Dermis microvascular lymphatic vessel endothelial cell (primary cell): ENCODE measurements at places on chromosomes 1 and 21. TPM values are rescaled to one million over a fixed set of nuclear protein-coding genes. Genes with fewer than 3 reads are reported as not detected.
A peak's percentile ranks its signal among the peaks of the same experiment; 100 is the strongest.

Gene SELP
- 0.13 and 8.2 TPM in 2 replicates for total RNA-seq

Gene LGR6
- total RNA-seq: not detected in 2 replicates

Gene A3GALT2
- total RNA-seq: not detected in 2 replicates

Gene PKN2
- 18.2 and 18.4 TPM in 2 replicates for total RNA-seq

Gene KCND3
- 0.13 and 0.38 TPM in 2 replicates for total RNA-seq

Gene COPA
- total RNA-seq: 214 and 248 TPM in 2 replicates

Gene UBASH3A
- not detected in 2 replicates for total RNA-seq

Gene TSPAN2
- total RNA-seq: 1.3 and 5.9 TPM in 2 replicates

Gene GUCA2B
- not detected in 2 replicates for total RNA-seq

Gene SPRR1A
- not detected in 2 replicates for total RNA-seq

Gene OR2L2
- total RNA-seq: not detected in 2 replicates

Gene KPRP
- total RNA-seq: not detected in 2 replicates

Gene OR6N1
- not detected in 2 replicates for total RNA-seq

Gene TMOD4
- total RNA-seq: 0.25 TPM in 1 of 2 replicates, not detected in the other

Gene NCDN
- 7.7 and 13.0 TPM in 2 replicates for total RNA-seq

Gene TSSK3
- 0.13 and 0.26 TPM in 2 replicates for total RNA-seq

Gene ELOVL1
- 51.1 and 64.4 TPM in 2 replicates for total RNA-seq

Gene LIN28A
- total RNA-seq: not detected in 2 replicates

Gene LCE1F
- not detected in 2 replicates for total RNA-seq

Gene LCE1A
- not detected in 2 replicates for total RNA-seq

Gene ATXN7L2
- 0.90 and 1.3 TPM in 2 replicates for total RNA-seq

Gene TENT5C
- 0.64 and 1.9 TPM in 2 replicates for total RNA-seq

- DNase-seq: peak; percentile 59
Observed at GRCh38 chr1:31934706-31935629, 3.2 kb downstream of the PTP4A2 start.

GRCh38 chr1:175774921-175775320, 31.5 kb upstream of the TNR start:
- no peak for DNase-seq

DNA sequence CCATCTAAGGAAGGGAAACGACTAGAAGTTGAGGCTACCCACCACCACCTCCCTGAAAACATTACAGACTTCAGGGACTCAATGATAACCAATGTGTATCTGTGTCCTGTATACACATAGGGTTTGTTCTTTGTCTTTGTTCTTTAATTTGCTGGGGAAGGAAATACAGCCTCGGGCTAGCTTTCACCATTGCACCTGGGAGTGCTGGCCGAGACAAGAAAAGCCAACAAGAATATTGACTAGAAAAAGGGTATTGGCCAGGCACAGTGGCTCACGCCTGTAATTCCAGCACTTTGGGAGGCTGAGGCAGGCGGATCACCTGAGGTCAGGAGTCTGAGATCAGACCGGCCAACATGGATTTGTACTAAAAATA, 50.4 kb downstream of the MDM4 start:
- DNase-seq: no peak

- DNase-seq: no peak
Observed at GRCh38 chr1:6358144-6358624, 35.4 kb downstream of the ACOT7 start.

GRCh38 chr1:17553975-17554700, 14.6 kb downstream of the ARHGEF10L start:
- DNase-seq: no peak

DNA sequence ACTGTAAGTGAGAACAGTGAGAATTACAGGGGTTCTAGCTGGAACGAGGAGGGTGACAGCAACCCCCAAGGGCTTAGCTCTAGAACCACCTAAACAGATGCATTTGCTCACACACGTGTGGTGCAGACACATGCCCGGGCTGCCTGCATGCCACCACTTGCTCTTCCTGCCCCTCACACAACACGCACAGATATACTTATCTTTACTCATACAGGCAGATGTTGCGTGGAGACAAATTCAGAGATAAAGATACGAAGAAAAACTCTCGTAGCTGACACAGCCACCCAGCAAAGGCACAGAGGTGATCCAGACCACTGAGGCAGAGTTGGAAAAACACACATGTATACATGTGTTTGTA, 13.5 kb downstream of the VANGL1 start:
- DNase-seq: no peak

GRCh38 chr1:163720294-163720693, 398.5 kb downstream of the NUF2 start:
- no peak for DNase-seq

- no peak for DNase-seq
Observed at GRCh38 chr1:168783458-168784210, 54.6 kb upstream of the DPT start.

GRCh38 chr1:21706151-21706835, 37.1 kb upstream of the RAP1GAP start:
- no peak for DNase-seq

GRCh38 chr1:37393173-37394120, 80.9 kb upstream of the ZC3H12A start:
- DNase-seq: no peak

- no peak for DNase-seq
Observed at GRCh38 chr1:108728327-108728923, 15.7 kb downstream of the FNDC7 start.

DNA sequence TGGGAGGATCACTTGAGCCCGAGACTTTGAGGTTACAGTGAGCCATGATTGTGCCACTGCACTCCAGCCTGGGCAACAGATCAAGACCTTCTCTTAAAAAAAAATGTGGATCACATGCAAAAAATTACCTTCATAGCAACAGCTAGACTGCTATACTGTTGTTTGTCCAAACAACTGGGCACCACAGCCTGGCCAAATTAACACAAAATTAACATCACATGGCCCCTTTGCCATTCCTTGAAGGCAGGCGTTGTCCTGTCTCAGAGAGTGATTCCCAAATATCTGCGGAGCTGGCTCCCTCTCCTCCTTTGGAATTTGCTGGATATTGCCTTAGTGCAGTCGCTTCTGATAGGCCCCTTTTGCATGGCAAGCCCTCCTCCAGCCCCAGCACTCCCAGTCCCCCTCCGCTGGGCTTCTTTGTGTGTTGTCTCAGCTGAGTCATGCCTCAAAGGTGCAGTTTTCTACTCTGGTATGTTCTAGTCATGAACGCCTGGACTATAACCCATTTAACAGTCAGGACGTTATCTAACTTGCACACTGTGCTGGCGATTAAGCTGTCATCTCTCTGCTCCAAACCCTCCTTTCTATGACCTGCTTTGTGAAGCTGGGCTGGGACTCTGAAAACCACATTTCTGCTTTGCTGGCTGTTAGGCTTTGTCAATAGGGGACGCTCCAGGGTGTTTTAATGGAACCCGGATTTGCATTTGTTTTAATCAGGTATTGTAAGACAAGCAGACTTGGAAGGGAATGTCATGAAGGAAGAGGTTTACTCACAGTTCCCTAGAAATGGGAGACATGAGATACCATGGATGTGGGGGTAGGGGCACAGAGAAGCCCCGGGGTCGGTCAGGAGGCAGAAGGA, 20.1 kb upstream of the HPCAL4 start:
- DNase-seq: no peak

DNA sequence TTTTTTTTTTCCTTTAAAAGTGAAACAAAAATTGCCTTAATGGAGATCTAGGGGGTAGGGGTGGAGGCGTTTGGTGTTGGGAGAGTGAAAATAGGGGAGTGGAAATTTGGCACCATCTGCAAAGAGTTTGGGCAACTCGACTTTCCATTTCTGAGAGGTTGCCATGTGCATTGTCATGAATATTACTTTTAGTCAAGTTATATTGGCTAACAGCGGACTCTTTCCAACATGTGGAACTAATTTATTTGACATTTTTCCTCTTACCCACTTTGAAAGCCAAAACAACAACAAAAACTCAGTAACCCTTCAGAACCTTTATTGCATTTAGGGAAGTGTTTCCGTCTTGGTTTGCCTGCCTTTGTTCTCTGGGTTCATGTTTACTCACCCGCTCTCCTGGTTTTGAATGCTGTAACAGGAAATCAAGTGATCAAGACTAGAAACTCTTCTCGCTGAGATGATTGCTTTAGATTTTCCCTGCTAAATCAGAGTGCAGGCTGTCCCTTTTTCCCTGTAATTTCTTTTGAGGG, 70.4 kb downstream of the CACHD1 start:
- DNase-seq: peak; percentile 79

GRCh38 chr1:182299728-182300616, 91.6 kb downstream of the GLUL start:
- no peak for DNase-seq

- DNase-seq: no peak
Observed at GRCh38 chr1:59015708-59016107, 231.9 kb upstream of the JUN start.

GRCh38 chr21:14949603-14950002, 115.2 kb downstream of the NRIP1 start:
- no peak for DNase-seq

- DNase-seq: no peak
Observed at GRCh38 chr1:206947255-206947654, 989 bp upstream of the PIGR start.

- peak; percentile 43 for DNase-seq
Observed at GRCh38 chr1:212062832-212063438, 27.4 kb downstream of the DTL start.

GRCh38 chr1:94105957-94106529, 14.9 kb downstream of the ABCA4 start:
- DNase-seq: no peak

DNA sequence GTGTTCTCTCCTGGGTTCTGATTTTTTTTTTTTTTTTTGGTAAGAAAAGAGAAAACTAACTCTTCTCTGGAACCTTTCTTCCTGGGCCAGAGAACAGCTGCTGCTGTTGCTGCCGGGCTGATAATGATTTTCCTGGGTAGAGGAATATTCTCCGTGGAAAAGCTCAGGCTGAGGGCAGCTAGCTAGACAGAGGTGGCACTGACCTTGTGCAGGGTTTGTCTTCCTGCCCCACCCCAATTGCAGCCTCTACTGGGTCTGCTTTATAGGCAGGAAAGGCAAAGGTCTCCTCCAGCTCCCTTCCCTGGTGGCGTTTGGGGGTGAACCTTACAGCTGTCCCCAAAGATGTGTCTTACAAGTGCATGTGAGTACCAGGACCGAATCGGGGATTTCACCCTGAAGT, 79.3 kb downstream of the SPSB1 start:
- no peak for DNase-seq

- peak; percentile 9 for DNase-seq
Observed at GRCh38 chr1:95233319-95233736, 682 bp upstream of the RWDD3 start.

DNA sequence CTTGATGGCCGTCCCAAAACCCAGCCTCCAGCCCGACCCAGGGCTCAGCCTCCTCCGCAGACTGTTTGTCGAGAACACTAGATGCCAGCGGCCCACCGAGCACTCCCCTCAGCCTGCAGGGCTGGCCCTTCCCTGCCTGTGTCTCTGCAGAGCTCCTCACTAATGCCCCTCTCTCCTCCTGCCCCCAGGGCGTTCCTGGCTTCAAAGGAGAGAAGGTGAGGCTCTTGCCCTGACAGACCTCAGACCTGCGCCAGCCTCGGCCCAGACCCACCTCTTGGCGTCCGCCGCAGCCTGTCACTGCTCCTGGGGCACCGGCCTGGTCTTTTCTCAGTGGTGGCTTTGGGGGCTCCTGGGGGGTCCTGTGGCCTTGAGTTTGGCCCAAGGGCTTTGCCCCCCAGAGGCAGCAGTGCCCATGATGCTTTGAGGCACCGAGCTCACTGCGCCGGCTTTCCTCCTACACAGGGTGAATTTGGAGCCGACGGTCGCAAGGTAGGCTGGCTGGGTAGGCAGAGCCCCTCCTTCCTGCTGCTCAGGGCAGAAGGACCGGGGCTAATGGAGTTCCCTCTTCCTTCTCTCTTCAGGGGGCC, 18.4 kb downstream of the COL6A2 start:
- DNase-seq: no peak

- DNase-seq: peak; percentile 22
Observed at GRCh38 chr1:243345205-243345604, 89.4 kb downstream of the SDCCAG8 start.

GRCh38 chr1:245825128-245825901, 670.5 kb downstream of the KIF26B start:
- no peak for DNase-seq

- no peak for DNase-seq
Observed at GRCh38 chr1:147611586-147611985, 58.7 kb downstream of the ACP6 start.

DNA sequence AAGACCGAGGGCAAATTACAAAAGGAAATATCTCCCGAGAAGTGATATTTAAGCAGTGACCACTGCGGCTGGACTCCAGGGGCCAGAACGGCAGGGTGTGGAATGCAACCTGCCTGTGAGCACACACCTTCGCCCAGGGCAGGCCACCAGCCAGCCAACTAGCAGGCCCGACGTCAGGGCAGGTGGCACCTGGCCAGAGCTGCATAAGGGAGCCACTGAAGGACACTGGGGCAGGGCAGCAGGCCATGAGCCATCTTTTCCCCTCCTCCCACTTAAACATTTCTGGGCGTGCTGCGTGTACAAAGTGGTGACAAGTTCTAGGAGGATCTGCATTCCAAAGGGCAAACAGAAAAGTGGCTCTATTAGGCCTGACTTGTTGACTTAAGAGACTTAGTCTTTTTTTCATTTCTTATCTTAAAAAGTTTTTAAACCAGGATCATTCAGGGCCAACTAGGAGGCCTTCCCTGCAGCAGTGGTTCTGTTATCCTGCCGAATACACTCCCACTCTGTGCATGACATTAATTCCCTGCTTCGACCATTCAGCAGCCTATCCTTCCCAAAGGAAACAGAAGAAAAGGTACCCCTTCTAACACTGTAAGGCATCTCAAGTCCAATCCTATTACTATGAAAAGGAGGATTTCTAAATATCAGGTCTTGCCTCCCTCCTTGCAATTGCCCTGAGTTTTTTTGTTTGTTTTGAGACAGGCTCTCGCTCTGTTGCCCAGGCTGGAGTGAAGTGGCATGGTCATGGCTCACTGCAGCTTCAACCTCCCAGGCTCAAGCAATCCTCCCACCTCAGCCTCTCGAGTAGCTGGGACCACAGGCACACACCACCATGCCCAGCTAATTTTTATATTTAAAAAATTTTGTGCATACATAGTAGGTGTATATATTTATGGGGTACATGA, 96.3 kb downstream of the BCAR3 start:
- DNase-seq: no peak

GRCh38 chr1:204507317-204508105, 8.7 kb upstream of the MDM4 start:
- DNase-seq: peak; percentile 41

- no peak for DNase-seq
Observed at GRCh38 chr1:206110161-206110560, 7.0 kb downstream of the AVPR1B start.

GRCh38 chr1:1891349-1892078, 627 bp upstream of the GNB1 start:
- peak; percentile 64 for DNase-seq

GRCh38 chr21:37001441-37001840, 5.1 kb upstream of the RIPPLY3 start:
- DNase-seq: no peak

- DNase-seq: no peak
Observed at GRCh38 chr1:167088746-167089417, 1.3 kb downstream of the GPA33 start.

GRCh38 chr1:35188578-35189392, 4.2 kb downstream of the SFPQ start:
- DNase-seq: no peak
